ENCODE measurements at places on chromosomes 6 and 20. TPM values are rescaled to one million over a fixed set of nuclear protein-coding genes. Genes with fewer than 3 reads are reported as not detected.

- ATAC-seq = no peak
Observed at GRCh38 chr6:37311741-37312473, 41.9 kb upstream of the RNF8 start.

The HCRTR2 gene
- total RNA-seq = not detected

GRCh38 chr6:167552961-167553735, 228.3 kb downstream of the TTLL2 start:
- ATAC-seq = no peak

DNA sequence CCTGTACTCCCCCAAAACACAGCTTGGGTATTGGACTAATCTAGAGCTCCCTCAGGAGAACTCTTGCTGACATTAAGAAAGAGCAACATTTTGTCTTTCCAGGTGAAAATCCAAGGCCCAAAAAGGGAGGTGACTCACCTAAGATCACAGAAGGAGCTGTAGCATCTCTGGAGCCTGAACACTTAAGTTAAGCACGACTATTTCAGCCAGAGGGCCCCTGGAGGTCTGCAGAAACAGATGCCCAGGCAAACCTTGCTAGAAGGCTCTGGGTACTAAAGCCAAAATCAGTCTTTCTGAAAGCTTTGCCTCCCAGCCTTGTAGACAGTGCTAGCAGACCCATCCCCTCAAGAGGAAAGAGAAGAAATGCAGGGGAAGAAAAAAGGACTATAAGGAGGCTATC, 8.8 kb downstream of the EDN1 start:
- no peak for ATAC-seq

GRCh38 chr20:33899106-33899505, 88.0 kb downstream of the CHMP4B start:
- no peak for ATAC-seq

The CGAS gene
- 8.6 TPM for total RNA-seq

The SLC22A16 gene
- total RNA-seq = not detected

GRCh38 chr6:27757307-27757706, 154.9 kb downstream of the OR2B2 start:
- ATAC-seq = no peak

GRCh38 chr20:63686492-63687321, 9.7 kb upstream of the TNFRSF6B start:
- ATAC-seq = peak; percentile 32

GRCh38 chr20:63093966-63094766, 87.4 kb upstream of the BHLHE23 start:
- ATAC-seq = no peak

The OR14J1 gene
- not detected for total RNA-seq

DNA sequence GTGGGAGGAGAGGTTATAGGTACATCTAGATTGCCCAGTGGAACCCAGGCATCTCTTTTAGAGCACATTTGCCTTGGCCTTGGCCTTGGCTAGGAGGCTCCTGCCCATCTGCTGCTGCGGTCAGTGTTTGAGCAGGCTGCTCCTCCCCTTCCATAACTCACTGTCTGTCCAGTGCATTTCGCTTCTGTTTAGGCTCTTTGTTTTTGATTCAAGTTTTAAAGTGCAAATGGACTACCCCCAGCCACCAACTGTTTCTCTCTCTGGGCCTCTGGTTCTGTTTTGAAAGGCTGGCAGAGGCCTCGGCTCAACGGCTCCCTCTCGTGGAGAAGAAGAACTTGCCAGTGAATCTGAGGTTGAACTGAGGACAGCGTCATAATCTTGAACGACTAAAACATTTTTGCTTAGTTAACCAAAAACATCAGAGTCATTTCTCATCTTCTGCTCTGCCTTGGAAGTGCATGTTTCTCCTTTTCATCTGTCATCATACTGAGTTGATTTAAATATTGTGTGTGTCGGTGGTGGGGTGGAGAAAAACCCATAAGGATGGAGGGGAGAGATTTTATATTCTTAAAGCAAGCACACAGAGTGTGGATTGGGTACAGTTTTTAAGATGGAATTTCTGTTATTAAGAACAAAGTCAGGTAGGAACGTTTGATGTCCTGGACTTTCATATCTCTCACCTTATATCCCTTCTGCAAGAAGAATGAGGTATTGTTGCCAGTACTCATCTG, 171.4 kb downstream of the DTNBP1 start:
- ATAC-seq = peak; percentile 59

The SLCO4A1 gene
- 13.7 TPM for total RNA-seq

The SRSF12 gene
- 0.44 TPM for total RNA-seq

GRCh38 chr20:2108987-2109386, 7.4 kb downstream of the STK35 start:
- peak; percentile 87 for ATAC-seq

The E2F1 gene
- total RNA-seq = 3.7 TPM

DNA sequence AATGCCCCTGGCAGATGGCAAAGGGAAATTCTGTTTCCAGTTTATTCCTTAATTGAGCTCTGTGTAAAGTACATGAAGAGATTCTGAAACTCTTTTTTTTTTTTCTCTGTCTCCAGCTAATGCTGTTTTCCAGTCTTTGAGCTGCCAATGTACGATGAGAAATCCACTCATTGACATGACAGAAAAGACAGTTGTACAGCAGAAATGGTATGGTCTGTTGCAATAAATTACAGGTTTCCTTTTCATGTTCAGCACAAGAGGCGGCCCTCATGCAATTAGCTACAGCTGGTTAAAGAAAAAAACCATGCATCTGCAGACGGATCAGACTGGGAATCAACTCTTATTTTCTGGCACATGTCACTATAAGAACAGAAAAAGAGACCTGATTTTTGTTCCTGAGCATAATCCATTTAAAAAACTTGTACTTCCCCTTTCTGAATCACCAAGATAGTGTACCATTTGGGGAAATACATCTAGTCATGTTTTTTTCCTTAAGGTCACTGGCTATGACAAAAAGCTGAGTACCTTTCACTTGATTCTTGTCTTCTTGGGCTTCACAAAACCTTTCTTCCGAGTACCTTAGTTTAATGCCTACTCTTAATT, 289.8 kb upstream of the PREP start:
- no peak for ATAC-seq

- ATAC-seq = no peak
Observed at GRCh38 chr6:145809211-145809610, 5.4 kb downstream of the FBXO30 start.

The HS3ST5 gene
- total RNA-seq = not detected
